ENCODE measurements at places on chromosomes 16 and 17.

GRCh38 chr16:68128577-68129305, 43.6 kb downstream of the NFATC3 start:
- DNase-seq = no peak

DNA sequence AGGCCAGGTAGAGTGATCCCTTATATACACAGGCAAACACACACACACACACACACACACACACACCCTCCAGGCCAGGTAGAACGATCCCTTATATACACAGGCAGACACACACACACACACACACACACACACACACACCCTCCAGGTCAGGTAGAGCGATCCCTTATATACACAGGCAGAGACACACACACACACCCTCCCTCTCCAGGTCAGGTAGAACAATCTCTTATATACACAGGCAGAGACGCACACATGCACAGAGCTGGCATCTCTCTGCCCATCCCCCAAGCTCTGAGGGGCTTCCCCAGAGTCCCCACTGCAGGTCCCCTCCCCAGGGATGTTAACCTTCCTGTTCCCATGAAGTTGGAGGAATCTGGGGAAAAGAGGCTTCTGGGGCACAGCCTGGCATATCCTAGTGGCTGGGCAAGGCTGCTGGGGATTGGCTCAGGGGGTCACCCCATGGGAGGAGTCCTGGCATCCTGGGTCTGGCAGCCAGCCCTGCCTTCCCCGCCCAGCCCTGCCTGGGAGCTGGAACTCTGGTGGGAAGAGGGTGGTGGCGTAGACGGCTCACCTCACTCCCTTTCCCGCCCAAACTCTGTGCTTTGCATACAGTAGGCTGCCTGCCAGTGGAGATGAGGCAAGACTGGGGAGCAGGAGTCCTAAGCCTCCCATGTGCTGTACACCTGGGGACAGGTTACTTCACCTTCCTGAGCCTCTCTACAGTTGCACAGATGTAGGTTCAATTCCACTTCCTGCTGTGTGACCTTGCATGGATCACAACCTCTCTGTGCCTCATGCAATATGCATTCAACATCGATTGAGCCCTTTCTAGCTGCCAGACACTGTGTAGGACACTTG, 41.8 kb downstream of the TEKT5 start:
- no peak for DNase-seq

GRCh38 chr16:50550866-50551641, 2.9 kb downstream of the NKD1 start:
- no peak for DNase-seq

DNA sequence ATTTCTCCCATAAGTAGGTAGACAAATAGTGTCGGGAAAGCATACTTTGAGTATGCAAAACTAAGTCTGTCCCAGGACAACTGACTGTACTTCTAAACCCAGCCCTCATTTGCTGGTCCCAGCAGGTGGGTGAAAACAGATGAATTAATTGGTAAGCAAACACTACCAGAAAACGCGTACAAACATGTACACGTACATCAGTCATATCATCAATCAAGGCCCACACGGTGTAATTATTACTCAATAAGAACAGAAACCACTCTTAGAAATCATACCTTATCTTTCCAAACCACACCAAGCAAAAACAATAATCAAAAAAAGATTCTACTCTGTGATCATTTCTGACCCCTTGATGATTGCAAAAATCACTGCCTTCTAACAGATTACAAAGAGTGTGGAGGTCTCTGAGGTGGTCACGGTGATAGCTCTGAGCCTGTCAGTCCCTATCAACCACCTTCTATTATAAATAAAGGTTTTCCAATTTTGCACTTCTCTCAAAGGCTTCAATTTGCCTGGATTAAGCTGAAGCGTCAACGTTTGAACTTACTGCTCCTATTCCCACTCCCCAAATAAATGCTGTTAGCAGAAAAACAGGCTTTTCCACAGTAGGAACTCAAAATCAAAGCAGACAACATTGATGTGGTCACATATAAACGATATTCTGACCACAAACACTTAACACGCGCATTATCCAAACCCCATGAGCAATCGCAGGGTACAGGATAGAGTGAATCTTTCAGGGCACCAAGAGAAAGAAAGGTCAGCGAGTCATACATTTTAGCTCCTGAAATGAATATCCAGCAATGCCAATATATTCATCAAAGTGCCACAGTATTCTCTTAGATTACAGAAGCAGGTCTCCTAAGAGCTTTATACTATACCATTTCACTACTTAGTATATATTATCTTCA, 211.9 kb downstream of the STX8 start:
- no peak for DNase-seq

DNA sequence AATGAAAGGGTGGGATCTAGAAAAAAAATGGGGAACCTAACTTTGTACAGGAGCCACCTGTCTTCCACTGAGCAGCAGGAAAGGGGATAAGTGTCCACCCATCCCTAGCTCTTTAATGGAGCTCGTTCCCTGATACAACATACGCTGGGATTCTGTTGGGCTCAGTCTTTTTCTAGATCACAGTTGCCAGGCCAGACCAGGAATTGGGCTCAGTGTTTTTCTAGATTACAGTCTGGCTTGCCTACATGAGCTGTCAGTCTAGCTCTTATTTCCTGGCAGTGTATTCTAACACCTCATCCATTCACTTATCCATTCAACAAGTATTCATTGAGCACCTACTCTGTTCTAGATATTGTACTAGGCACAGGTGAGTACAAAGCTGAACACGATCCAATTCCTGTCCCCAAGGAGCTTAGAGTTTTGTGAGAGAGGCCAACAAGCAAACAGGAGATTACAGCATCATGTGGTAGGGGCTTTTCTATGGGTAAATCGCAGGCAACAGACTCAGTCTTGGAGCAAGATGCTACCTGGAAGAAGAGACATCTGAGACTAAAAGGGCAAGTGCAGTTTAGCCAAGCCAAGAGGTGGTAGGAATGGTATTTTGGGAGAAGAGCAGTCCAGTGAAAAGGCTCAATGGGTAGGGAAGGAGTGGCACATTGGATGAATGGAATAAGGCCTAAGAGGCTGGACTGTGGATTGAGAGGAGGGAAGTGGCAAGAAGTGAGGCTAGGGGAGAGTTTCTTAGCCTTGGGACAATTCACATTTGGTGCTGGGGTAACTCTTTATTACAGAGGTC, 138.0 kb upstream of the HS3ST2 start:
- no peak for DNase-seq

DNA sequence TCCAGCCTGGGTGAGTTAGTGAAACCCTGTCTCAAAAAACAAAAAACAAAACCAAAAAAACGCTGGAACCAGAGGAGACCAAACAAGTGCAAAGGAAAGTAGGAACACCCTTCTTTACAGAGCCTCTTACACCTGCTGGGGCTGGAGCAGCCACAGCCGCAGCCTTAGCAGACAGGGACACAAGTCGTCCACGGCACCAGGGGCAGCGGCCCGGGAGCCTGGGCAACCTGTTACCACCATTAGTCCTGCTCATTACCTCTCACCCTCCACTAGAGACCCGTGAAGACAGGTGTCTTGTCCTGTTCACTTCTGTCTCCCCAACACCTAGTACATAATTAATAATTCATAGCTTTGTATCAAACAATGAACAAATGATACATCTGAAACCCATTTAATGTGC, 83.6 kb downstream of the C16orf78 start:
- no peak for DNase-seq

- no peak for DNase-seq
Observed at GRCh38 chr17:16259926-16260325, 42.9 kb downstream of the PIGL start.

- DNase-seq = no peak
Observed at GRCh38 chr16:55204069-55204468, 119.9 kb upstream of the IRX6 start.

DNA sequence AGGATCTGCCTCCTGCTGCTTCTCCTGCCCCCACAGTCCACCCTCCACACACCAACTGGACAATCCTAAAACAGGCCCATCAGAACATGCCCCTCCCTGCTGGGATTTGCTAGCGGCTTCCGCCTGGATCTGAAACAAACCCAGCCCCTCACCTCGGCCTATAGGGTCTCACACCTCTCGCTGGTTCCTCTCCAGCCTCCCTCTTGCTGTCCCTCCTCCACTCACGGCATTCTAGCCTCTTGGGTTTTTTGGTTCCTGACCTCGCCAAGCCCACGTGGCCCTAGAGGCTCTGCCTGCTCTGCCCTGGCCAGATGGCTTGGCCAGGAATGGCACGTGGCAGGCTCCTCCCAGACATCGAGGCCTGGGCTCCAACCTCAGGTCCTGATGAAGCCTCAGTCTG, 15.7 kb upstream of the MTSS2 start:
- no peak for DNase-seq

- no peak for DNase-seq
Observed at GRCh38 chr16:72666267-72666666, 381.7 kb downstream of the ZFHX3 start.

GRCh38 chr16:71882505-71883167, 1.3 kb downstream of the ZNF821 start:
- DNase-seq = peak; percentile 63

DNA sequence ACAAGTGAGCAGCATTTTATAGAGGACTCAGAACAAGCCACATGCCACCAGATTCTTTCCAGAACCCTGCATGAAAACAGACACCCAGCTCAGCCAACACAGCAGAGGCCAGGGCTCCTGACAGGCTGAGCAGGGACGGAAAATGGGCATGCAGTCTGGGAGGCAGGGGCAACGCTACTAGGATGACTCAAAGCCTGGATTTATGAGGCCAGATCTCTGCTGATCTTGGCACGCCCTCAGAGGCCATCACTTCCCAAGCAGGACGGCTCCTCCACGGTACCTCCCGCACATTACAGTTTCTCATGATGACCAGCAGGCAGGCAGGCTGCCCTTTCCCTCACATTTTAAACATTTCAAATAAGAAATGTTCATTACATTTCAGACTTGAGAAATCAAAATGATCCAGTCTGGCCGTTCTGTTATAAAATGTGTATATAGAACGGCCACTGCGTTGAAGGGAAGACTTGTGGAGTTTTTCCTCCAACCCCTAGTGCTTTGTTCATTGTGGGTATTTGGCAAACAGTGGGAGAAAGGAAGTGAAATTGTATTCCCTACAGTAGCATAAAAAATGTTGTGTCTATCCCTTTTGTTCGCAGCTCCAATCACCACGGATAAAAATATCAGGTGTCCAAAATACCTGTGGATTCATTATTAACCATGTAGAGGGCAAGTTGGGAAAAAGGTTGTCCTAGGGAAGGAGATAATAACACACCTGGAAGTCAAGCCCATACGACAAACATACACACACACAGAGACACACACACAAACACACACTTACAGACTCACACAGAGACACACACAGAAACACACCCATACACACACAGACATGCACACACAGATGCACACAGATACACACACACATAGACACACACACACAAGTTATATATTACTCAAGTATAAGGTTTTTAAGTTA, 64.8 kb upstream of the ADAMTS18 start:
- DNase-seq = no peak

GRCh38 chr16:80670170-80670865, 129.5 kb downstream of the DYNLRB2 start:
- DNase-seq = no peak

GRCh38 chr16:57781741-57782606, 20.3 kb downstream of the KIFC3 start:
- no peak for DNase-seq

GRCh38 chr16:7332611-7333010, at the start of gene RBFOX1:
Gene RBFOX1 (plus strand): TSS chr16:7332845.
- DNase-seq = no peak

- no peak for DNase-seq
Observed at GRCh38 chr17:70677783-70678647, 508.7 kb downstream of the KCNJ2 start.

DNA sequence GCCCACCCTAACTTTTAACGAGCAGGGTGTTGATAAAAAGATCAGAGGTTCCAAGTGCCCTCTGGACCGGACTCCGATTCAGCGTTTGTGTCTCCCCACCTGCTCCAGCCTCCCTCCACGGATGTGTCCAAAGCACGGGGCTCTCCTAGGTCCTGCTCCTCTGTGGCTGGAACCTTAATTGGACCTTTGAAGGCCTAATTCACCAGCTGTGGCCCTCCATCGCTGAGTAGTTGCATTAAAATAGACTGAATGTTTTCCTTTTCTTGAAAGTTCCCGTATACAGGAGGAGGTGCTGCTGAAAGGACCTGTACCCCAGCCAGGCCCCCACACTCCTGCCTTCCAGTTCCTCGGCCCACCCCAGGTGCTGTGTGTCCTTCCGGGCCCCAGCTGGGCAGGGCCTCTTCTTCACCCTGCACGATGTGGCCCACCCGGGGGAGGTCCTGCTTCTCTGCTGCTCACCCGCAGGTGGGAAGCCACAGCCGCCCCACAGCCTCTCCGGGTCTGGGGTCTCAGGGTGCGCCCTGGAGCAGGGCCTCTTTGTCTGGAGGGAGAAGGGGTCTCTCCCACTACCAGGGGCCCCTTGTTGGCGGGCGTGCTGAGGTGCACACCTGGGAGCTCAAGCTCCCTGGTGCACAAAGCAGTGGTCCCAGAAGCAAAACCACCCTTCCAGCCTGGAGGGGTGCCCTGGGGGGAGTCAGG, 1.3 kb upstream of the CACNA1H start:
- DNase-seq = no peak

GRCh38 chr17:9456330-9456729, 119.3 kb downstream of the STX8 start:
- no peak for DNase-seq

- DNase-seq = no peak
Observed at GRCh38 chr17:15926039-15926740, 18.7 kb upstream of the ADORA2B start.

GRCh38 chr16:19639986-19640421, 78.0 kb downstream of the KNOP1 start:
- no peak for DNase-seq

- no peak for DNase-seq
Observed at GRCh38 chr17:27233776-27234175, 60.1 kb upstream of the WSB1 start.

DNA sequence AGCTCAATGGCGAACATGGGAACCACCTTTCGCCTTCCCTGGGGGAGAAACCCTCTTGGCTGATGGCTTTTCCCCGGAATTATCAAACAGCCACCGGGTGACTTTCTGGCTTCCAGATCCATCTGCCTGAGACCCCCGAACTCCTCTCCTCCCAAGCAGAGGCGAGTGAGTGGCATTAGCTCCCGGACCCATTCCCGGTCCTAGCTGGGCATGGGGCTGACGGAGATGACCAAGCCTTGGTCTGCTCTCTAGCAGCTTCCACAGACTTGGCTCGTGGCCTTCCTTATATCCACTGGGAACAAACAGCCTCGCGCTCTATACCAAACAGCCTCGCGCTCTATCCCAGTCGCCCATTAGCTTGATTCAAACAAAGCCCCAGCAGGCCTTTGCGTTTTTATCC, 62.4 kb downstream of the CCDC182 start:
- DNase-seq = no peak

GRCh38 chr17:1221209-1221608, 41.4 kb upstream of the ABR start:
- DNase-seq = no peak

DNA sequence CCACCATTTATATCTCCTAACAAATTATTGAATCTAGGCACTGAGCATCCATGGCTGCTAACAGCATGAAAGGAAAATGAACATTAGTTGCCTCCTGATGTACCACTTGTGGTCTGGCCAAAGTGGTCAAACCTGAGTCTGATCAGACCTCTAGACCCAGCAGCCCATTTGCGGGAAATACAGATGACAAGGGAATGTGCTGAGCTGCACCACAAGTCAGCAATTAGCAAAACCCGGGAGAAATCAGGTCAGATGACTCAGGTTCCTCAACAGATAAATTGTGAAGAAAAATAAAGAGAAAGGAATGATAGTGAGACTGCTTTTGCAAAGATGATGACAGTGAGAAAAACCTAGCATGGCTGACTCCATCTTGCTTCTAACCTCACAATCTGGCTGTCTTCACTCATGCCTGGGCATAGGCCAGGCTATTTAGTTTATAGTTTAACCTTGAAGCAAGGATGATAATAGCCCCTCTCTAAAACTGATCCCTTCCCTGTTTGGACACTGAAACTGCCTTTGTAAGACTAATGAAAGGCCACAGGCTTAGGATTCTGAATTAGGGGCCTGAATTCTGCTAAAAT, 142.7 kb upstream of the ASIC2 start:
- no peak for DNase-seq
